ENCODE measurements at places on chromosomes 5 and 9. TPM values are rescaled to one million over a fixed set of nuclear protein-coding genes. Genes with fewer than 3 reads are reported as not detected.
A peak's percentile ranks its signal among the peaks of the same experiment; 100 is the strongest.

DNA sequence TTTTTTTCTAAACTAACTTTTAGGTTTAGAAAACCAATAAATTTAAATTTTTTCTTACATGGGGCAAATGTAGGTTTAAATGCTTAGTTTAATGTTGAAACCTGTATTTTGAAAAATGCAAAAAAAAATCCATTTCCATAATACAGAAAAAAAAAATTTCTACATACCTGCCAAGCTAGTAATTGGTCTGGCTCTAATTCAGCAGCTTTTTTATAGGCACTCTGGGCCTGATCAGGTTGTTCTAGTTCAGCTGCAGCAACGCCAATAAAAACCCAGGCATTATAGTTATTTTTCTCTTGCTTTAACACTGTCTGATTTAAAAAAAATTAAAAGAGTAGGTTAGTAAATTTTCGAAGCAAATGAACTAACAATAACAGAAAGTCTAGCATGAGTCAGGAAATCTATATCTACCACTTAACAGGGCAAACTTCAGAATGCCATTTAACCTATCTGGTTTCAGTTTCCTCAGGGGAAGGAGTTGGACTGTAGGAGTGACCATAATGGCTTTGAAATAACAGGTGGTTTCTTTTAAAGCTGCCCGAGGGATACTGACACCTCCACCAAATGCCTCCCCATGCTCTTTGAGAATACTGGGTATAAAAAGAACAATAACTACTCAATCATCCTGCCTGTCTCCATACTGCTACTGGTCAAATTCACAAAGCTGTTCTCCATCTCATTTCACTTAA is 11.6 kb downstream of the SKIC3 start:
- no peak for DNase-seq
- no peaks in the 10 kb centered on the region for H3K36me3 ChIP-seq
- no peaks in the 10 kb centered on the region for H3K4me1 ChIP-seq
- H3K4me3 ChIP-seq, result no peak overlapping the region

RAI14 gene
- total RNA-seq, result 38.7 TPM

SPINK4 gene
- total RNA-seq, result not detected

GRCh38 chr9:2787065-2787464 is 56.8 kb downstream of the PUM3 start:
- no peaks in the 10 kb centered on the region for H3K4me1 ChIP-seq
- H3K4me3 ChIP-seq, result no peak overlapping the region
- H3K27me3 ChIP-seq, result no peaks in the 10 kb centered on the region

DNA sequence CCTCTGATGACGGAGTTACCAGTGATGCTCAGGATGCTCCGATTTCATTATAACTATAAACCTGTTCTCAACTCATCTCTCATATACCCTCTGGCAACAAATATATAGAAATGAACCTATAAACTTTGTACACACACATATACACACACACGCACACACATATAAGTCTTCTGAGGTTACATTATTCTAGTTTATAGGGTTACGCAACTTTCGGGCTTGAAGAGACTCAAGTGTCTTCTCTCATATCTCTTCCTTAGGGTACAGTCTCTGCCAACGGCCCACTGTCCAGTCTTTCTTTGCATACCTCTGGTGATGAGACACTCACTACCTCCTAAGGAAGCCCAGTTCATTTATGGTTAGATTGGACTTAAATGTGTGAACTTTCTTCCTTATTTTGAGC is 69.4 kb upstream of the TBC1D2 start:
- H3K27ac ChIP-seq, result no peak overlapping the region
- DNase-seq, result no peak
- no peak overlapping the region for H3K4me3 ChIP-seq
- no peaks in the 10 kb centered on the region for H3K4me1 ChIP-seq

GRCh38 chr5:133730346-133730745 is 118.0 kb upstream of the FSTL4 start:
- no peaks in the 10 kb centered on the region for H3K27me3 ChIP-seq
- DNase-seq, result no peak
- no peaks in the 10 kb centered on the region for H3K4me1 ChIP-seq
- no peak overlapping the region for H3K27ac ChIP-seq

- H3K27me3 ChIP-seq, result no peaks in the 10 kb centered on the region
- H3K27ac ChIP-seq, result no peak overlapping the region
- H3K36me3 ChIP-seq, result no peaks in the 10 kb centered on the region
- H3K4me3 ChIP-seq, result no peak overlapping the region
- no peaks in the 10 kb centered on the region for H3K4me1 ChIP-seq
- DNase-seq, result no peak
Observed at GRCh38 chr5:145574889-145575573, 260.1 kb downstream of the PRELID2 start.

DNA sequence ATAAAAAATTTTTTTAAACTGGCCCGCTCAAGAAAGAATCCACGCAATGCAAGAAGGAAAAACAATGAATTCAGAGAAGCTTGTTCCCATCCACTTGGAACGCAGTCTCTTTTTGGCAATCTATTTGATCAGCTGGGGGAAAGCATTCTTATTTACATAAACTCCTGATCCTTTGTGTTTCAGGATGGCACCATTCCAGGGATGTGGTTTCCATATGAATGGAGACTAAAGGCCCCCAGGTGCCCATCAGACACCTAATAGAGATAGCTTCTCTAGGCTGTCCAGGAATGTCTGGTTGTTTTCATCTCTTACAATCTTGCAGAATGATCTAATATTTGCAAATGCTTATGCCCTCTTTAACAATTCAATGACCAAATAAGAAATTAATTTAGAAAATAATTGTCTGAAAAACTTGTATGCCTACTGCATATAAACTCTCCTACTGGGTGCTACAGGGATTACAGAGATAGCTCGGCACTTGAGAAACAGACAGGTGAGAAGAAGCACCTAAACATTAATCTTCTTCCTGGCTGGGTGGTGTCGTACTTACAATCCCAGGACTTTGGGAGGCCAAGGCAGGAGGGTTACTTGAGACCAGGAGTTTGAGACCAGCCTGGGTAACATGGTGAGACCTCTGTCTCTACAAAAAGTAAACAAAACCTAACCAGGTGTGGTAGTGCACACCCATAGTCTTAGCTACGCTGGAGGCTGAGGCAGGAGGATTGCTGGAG is 3.0 kb upstream of the RASGRF2 start:
- H3K4me1 ChIP-seq, result no peaks in the 10 kb centered on the region
- no peak overlapping the region for H3K4me3 ChIP-seq
- DNase-seq, result no peak
- no peaks in the 10 kb centered on the region for H3K36me3 ChIP-seq
- peaks cover 16% of the 10 kb centered on the region for H3K27me3 ChIP-seq

DNA sequence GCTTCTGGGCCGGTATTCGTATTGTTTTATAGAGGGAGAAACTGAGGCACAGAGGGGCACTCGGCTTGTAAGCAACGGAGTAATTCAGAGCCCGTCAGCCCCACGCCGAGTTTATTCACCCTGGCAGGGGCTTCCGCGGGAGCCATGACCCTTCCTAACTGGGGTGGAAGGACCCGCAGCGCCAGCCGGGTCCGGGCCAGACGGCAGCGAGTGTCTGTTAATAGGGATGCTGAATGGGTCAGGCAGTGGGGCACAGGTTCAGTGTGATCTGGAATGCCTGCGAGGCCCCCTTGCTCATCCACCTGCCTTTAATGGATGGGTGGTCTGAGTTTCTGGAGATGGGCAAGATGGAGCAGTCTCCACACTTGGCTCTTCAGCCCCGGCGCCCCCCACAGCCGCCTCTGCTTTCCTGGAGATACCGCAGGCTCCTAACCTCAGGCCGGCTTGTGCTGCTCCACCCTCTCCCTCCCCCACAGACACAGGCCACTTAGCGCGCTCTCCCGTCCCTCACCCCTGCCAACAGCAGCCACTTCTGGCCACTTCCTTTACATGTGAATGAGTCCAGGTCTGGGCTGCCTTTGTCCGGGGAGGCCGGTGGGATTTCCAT is 147.1 kb downstream of the ERCC6L2 start:
- H3K27ac ChIP-seq, result no peak overlapping the region
- H3K36me3 ChIP-seq, result no peaks in the 10 kb centered on the region
- peak overlapping the region; percentile 54 for H3K4me3 ChIP-seq
- H3K4me1 ChIP-seq, result no peaks in the 10 kb centered on the region

- no peaks in the 10 kb centered on the region for H3K27me3 ChIP-seq
- no peaks in the 10 kb centered on the region for H3K36me3 ChIP-seq
- no peak for DNase-seq
- H3K27ac ChIP-seq, result no peak overlapping the region
Observed at GRCh38 chr9:33375238-33375840, 27.0 kb downstream of the AQP7 start.
